Stimulated activated CD4-positive, alpha-beta T cell treated with anti-CD3 and anti-CD28 coated beads, Interleukin-4, amount 100 ng/mL, for 4 hours (primary cell): ENCODE measurements at places on chromosomes 4 and X.

DNA sequence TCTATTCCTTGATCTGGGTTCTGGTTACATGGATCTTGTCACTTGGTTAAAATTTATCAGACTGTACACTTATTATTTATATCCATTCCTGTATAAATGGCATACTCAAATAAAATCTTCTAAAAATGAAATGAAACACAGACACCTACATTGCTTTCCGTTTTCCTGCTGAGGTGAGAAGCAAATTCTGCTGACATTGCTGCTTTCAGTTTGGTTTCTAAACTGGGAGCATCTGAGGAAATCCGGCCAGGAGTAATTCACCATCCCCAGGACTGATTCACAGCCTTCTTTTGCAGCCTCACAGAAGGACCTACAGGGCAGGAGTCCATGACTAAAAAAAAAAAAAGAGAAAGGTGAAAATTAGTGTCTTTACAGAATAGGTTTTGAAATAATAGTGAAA lies 93.6 kb downstream of the CORIN start:
- DNase-seq, result no peak

DNA sequence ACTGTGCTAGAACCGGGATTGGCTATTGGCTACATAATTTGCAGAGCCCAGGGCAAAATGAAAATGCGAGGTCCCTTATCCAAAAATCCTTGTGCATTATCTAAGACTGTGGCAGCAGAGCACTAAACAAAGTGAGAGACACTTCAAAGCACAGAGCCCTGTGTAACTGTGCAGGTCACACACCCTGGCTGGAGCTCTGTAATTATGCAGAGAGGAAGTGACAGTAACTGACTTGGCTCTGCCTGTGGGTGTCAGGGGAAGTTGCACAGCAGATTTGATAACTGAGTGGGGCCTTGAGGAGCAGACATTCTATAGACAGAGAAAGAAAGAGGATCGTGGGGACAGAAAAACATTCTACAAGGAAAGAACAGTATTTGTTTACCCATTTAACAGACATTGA lies 173.5 kb upstream of the FMR1 start:
- no peak for DNase-seq

GRCh38 chr4:48877827-48878535 lies 28.6 kb downstream of the OCIAD2 start:
- no peak for DNase-seq

DNA sequence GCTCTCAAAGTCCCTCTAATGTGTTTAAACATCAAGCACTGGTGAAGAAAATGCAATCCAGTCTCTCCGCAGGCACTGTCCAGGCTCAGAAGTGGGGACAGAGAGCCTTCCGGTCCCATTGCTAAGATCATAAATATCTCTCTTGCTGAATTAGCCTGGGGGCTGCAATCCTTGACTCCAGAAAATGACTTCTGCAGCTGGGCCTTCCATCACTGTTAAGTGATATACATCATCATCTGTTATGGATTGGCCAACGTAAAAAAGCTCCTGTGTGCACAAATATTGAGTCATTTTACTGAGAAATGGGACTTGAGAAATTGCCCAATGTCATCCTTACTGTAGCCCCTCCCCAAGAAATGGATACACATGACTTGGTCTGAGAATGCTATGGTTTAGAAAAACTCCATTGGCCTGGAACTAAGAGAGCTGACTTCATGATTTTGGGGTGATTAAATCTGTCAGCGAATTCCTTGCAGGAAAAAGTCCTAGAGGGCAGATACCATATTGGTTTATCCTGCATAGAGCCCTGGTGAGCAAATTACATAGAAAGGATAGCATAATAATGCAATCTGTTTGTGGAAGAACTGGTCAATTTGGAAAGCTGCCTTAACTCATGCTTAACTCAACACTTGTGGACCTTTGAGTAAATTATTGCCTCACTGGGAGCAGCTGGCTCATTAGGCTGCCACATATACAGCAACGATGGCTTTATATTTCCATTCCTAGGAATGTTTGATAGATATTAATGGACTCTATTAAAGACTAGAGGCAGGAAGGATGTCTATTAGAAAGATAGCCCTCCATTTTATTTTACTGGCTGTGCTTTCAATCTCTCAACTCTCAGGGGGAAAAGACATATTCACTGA lies 346.1 kb downstream of the GBA3 start:
- no peak for DNase-seq

- DNase-seq, result no peak
These were observed 35.5 kb downstream of the TBC1D9 start for GRCh38 chr4:140720387-140721304.

GRCh38 chrX:9271789-9272525 lies 192.9 kb upstream of the TBL1X start:
- no peak for DNase-seq

GRCh38 chr4:65789805-65790204 lies 119.5 kb upstream of the EPHA5 start:
- DNase-seq, result no peak

DNA sequence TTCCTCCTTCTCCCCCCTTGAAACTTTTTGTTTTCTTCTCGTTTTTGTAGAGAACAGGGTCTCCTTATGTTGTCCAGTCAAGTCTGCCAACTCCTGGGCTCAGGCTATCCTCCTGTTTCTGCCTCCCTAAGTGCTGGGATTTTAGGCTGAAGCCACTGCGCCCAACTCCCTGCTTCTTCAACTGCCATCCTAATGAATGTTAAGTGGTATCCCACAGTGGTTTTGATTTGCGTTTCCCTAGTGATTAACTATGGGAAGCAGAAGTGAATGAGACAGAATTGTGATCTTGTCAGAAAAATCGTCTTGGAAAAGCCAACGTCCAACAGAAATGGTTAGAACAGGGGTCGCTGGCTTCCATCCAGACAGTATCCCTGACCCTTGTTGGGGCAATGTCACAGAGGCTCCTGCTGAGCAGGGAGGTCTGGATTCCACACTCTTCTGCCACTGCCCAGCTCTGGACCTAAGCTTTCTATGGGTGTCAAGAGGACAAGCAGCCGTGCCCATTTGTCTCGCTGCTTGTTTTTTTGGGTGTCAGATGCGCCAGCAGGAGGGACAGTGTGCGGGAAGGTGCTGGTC lies 869 bp upstream of the ADD1 start:
- DNase-seq, result no peak

GRCh38 chrX:47649781-47650163 lies 591 bp downstream of the ELK1 start:
- no peak for DNase-seq

DNA sequence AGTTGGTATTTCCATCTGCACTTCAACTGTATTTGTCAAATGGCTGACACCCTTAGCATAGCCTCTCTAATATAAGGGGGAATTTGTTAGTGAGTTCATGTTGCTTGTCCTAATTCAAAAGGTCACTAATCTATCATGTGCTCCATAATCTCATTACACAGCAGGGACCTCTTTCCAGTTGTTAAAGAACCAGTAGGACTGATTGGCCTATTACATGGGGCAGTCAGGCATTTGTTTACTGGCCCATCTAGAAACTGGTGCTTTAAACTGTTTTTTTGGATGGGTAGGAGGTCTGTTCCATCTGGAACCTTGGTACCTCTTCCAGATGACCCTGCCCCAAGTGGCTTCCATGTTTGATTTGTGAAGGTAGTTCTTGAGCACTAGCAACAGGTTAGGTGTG lies 11.4 kb downstream of the ANK2 start:
- DNase-seq, result no peak

GRCh38 chrX:52416816-52417215 lies 48.0 kb downstream of the XAGE2 start:
- DNase-seq, result no peak

GRCh38 chr4:76388160-76388908 lies 32.6 kb downstream of the CCDC158 start:
- DNase-seq, result no peak

DNA sequence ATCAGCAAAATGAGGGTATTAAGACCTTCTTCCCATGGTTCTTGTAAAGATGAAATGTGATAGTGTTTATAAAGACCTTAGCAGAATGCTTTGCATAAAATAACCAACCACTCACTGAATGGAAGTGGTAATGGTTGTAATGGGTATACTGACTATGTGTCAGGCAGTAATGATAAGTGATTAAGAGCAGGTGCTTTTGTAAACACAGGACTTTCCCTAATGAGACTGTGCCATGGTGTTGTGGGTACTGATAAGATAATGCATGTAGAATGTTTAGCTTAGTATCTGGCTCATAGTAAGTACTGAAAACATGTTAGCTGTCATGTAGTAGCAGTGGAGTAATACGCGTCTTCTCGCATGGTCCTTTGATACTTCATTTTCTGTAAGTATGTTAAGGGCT lies 6.9 kb downstream of the LSM6 start:
- no peak for DNase-seq

DNA sequence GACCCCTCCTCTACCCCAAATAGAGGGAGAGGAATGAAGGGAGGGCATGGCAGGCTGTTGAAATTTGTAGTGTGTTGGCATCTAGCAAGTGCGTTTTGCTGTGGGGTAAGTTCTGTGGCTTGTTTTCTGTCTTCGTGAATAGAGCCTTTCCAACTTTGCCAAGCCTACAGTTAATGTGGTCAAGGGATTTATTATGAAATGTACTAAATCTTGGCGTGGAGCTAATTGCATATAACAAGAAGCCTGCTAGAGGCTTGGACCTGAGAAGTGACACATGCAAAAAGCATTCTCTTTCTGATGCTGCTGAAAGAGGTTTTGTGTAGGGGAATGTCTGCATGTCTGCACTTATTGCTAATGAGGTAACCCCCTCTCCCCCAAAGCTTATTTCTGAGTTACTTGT lies 132.2 kb downstream of the BMPR1B start:
- DNase-seq, result no peak

GRCh38 chr4:138724530-138724929 lies 291.1 kb upstream of the NOCT start:
- no peak for DNase-seq

- DNase-seq, result no peak
These were observed 1821.7 kb downstream of the ARAP2 start for GRCh38 chr4:34422472-34423175.

- no peak for DNase-seq
These were observed 117.7 kb upstream of the KLF8 start for GRCh38 chrX:56114437-56114787.

GRCh38 chr4:2333356-2333841 lies 71.5 kb upstream of the MXD4 start:
- no peak for DNase-seq
